Activated naive CD8-positive, alpha-beta T cell treated with anti-CD3 and anti-CD28 coated beads for 36 hours (primary cell): ENCODE measurements at places on chromosomes 16 and 17. TPM values are rescaled to one million over a fixed set of nuclear protein-coding genes. Genes with fewer than 3 reads are reported as not detected.

- no peaks in the 10 kb centered on the region for H3K36me3 ChIP-seq
- peaks cover 29% of the 10 kb centered on the region for H3K27me3 ChIP-seq
- H3K4me3 ChIP-seq = no peak overlapping the region
- DNase-seq = no peak
- H3K4me1 ChIP-seq = peaks cover 7% of the 10 kb centered on the region
These were observed 2.1 kb downstream of the MGAT5B start for GRCh38 chr17:76870377-76870714.

The RNU2-1 gene
- 4,468 TPM for total RNA-seq

The EFCAB5 gene
- total RNA-seq = 1.1 TPM

- no peak overlapping the region for H3K4me3 ChIP-seq
- no peak for DNase-seq
- peaks cover 38% of the 10 kb centered on the region for H3K36me3 ChIP-seq
- no peak overlapping the region for H3K27ac ChIP-seq
- H3K27me3 ChIP-seq = no peaks in the 10 kb centered on the region
- peaks cover 18% of the 10 kb centered on the region for H3K4me1 ChIP-seq
These were observed 19.2 kb downstream of the SLC16A3 start for GRCh38 chr17:82247856-82248671.

GRCh38 chr16:162271-162991, 3.3 kb upstream of the HBM start:
- no peak overlapping the region for H3K27ac ChIP-seq
- peaks cover 59% of the 10 kb centered on the region for H3K27me3 ChIP-seq
- H3K4me3 ChIP-seq = no peak overlapping the region
- H3K36me3 ChIP-seq = no peaks in the 10 kb centered on the region
- no peaks in the 10 kb centered on the region for H3K4me1 ChIP-seq
- no peak for DNase-seq

GRCh38 chr16:19850131-19850817, 34.4 kb downstream of the GPRC5B start:
- H3K4me3 ChIP-seq = no peak overlapping the region
- DNase-seq = no peak
- no peaks in the 10 kb centered on the region for H3K36me3 ChIP-seq
- H3K27me3 ChIP-seq = no peaks in the 10 kb centered on the region
- H3K27ac ChIP-seq = no peak overlapping the region

The CDRT4 gene
- 3.2 TPM for total RNA-seq

The KRTAP16-1 gene
- not detected for total RNA-seq

DNA sequence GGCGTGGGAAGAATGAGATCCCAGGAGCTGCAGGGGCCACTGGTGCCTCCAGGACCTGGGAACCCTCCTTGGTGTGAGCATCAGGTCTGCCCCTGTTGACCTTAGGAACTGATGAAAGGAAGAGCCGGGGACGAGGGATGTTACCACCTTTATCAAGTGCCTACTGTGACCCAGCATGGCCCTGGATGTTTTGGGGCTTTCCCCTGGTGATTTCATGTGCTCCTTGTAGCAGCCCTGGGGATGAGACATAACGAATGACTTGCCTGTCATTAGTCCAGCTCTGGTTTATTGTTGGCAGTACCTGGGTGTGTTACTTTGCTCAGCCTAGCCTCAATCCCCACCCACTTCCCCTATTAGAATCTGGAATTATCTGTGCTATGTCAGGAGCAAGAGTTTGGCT, 39.9 kb downstream of the WSCD1 start:
- H3K4me1 ChIP-seq = peaks cover 6% of the 10 kb centered on the region
- no peak for DNase-seq
- no peak overlapping the region for H3K27ac ChIP-seq
- H3K27me3 ChIP-seq = peaks cover 39% of the 10 kb centered on the region

GRCh38 chr17:21119247-21119918, 7.4 kb upstream of the DHRS7B start:
- peaks cover 4% of the 10 kb centered on the region for H3K27me3 ChIP-seq
- H3K36me3 ChIP-seq = no peaks in the 10 kb centered on the region
- H3K4me1 ChIP-seq = peaks cover 5% of the 10 kb centered on the region
- H3K27ac ChIP-seq = no peak overlapping the region

DNA sequence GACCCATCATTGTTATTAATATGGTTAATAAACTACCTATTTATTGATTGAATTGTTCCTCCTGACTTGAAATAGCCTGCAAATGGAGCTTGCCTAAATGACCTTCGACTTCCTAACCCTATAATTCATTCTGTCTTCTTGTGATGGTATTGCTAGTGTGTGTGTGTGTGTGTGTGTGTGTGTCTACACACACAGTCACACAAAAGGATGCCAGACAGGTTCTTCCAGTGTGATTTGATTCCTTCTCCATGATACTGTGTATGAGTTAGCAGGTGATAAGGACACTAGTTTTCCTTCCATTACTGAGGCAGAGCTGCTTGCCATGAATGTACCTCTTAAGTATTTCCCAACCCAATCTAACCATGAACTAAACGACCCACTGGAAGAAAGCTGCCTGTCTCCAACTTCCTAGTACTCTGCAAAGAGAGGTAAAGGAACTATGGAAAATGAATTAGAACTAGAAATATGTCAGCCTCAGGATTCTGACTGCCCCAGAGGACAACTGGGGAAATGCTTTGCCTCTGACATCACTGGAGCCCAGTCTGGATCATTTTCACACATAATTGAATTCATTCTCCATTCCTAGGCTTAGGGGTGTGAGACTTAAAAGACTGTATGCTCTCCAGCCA, 3.5 kb upstream of the CDC6 start:
- peaks cover 50% of the 10 kb centered on the region for H3K4me1 ChIP-seq
- H3K4me3 ChIP-seq = peak overlapping the region; percentile 63
- peaks cover 21% of the 10 kb centered on the region for H3K36me3 ChIP-seq
- no peak for DNase-seq
- peaks cover 6% of the 10 kb centered on the region for H3K27me3 ChIP-seq

DNA sequence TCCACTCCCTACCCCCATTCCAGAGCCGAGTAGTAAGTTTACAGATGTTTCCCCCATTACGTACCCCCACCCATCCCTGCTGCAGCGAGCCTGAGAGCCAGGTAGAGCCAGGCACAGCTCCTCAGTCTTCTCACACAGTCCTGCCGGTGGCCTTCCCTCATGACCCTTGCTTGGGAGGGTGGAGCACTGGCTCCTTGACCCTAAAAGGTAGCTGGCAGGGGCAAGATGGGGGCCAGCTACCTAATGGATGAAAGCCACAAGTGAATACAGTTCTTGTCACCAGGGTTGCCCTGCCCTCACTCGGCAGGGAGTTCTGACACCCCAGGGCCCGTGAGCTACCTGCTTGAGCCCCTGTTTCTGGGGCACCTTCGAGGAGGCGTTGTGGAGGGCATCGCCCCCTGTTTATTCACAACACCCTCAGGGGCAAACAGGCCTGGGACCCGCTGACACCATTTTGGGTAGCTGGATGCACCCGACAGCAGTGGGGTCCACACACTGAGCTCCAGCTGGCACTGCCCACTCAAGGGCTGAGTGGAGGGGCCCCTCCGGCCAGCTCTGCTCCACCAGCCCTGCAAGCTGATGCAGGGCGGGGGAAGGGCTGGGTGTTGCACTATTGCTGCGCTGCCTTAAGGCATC, 22.2 kb downstream of the ADAM11 start:
- H3K27me3 ChIP-seq = peaks cover 6% of the 10 kb centered on the region
- no peak overlapping the region for H3K4me3 ChIP-seq
- H3K4me1 ChIP-seq = peaks cover 4% of the 10 kb centered on the region
- H3K27ac ChIP-seq = no peak overlapping the region

The PRR35 gene
- total RNA-seq = not detected

The MYADML2 gene
- total RNA-seq = not detected

DNA sequence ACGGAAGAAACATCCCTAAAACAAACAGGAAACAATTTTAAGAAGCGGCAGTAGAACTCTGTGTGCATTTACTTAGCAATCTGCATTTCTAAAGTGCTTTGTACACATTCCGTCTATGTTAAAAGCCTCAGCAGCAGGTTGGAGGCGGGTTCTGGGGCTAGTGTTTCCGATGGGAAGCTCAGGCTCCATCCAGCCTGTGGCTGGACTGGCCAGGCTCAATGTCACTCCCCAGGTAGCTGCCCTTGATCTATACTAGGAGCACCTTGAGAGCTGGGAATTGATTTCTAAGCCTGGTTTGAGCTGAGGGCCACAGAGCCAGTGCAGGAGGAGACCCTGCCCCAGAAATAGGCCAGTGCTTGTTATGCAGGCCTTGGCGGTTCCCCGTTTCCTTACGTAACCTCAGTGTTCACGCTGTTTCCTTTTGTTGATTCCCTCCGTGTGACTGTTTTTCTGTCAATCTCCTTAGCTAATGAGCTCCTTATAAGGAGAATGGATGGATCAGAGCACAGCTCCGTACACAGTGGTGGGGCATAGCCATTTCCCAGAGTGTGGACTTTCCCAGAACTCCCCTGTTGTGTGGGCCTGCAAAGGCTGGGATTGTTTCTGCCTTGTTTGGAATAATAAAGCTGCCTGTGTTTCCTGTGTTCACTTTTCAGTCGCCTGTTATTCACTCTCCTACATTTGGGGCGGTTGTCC, 21.4 kb downstream of the ADORA2B start:
- no peak for DNase-seq
- peak overlapping the region; percentile 10 for H3K27ac ChIP-seq
- peaks cover 37% of the 10 kb centered on the region for H3K4me1 ChIP-seq
- peak overlapping the region; percentile 22 for H3K4me3 ChIP-seq
- no peaks in the 10 kb centered on the region for H3K36me3 ChIP-seq
- no peaks in the 10 kb centered on the region for H3K27me3 ChIP-seq

GRCh38 chr16:56477096-56477878, 25.9 kb downstream of the OGFOD1 start:
- peaks cover 42% of the 10 kb centered on the region for H3K36me3 ChIP-seq
- DNase-seq = peak; percentile 16
- peaks cover 43% of the 10 kb centered on the region for H3K4me1 ChIP-seq

- DNase-seq = no peak
- H3K27ac ChIP-seq = no peak overlapping the region
- no peaks in the 10 kb centered on the region for H3K36me3 ChIP-seq
- peaks cover 51% of the 10 kb centered on the region for H3K4me1 ChIP-seq
These were observed 14.7 kb downstream of the TNS4 start for GRCh38 chr17:40486522-40487370.

The HOXB4 gene
- 1.9 TPM for total RNA-seq

The NUPR1 gene
- not detected for total RNA-seq

- DNase-seq = no peak
- no peak overlapping the region for H3K4me3 ChIP-seq
- H3K36me3 ChIP-seq = peaks cover 4% of the 10 kb centered on the region
- no peak overlapping the region for H3K27ac ChIP-seq
- H3K4me1 ChIP-seq = peaks cover 5% of the 10 kb centered on the region
These were observed 5.0 kb downstream of the RPRML start for GRCh38 chr17:46974086-46974485.

DNA sequence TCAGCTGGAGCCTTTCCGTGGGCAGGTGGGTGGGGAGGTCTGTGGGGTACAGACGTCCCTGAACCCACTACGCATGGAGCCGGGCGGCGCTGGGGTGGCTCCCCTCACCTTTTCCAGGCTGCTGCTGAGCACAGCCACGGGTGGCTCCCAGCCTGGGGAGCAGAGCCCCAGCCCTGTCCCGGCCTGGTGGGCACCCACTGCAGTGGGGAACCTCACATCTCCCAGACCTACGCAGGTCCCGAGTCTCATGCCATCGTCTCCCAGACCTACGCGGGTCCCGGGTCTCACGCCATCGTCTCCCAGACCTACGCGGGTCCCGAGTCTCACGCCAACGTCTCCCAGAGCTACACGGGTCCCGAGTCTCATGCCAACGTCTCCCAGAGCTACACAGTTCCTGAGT, 17.0 kb upstream of the APRT start:
- no peaks in the 10 kb centered on the region for H3K36me3 ChIP-seq
- DNase-seq = no peak
- no peak overlapping the region for H3K27ac ChIP-seq
- H3K4me1 ChIP-seq = no peaks in the 10 kb centered on the region
- H3K4me3 ChIP-seq = no peak overlapping the region
- H3K27me3 ChIP-seq = no peaks in the 10 kb centered on the region

The FNDC8 gene
- not detected for total RNA-seq
